ENCODE measurements at places on chromosomes 5 and 9. TPM values are rescaled to one million over a fixed set of nuclear protein-coding genes. Genes with fewer than 3 reads are reported as not detected.

DNA sequence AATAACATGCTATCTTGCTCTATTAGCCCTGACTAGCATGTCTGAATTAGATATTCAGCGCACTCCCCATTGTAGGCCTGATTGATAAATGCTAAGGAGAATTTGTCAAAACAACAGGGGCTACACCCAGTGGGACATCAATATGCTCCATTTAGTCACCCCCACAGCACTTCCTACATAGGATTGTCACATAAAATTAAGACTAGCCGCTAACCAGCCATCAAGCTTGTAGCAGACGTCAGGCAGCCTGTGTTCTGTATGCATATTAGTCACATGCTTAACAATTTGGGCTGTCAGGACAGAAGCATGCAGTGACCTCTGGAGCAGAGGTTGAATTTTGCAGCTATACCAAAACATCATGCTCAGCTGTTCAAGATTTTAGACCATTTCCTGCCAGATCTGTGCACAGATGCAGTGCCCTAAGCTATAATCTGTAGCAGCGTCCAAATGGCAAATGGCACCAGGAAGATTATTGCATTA, 197.4 kb upstream of the ISL1 start:
- H3K27ac ChIP-seq: no peak overlapping the region
- no peaks in the 10 kb centered on the region for H3K27me3 ChIP-seq
- H3K4me3 ChIP-seq: no peak overlapping the region
- no peaks in the 10 kb centered on the region for H3K36me3 ChIP-seq
- H3K4me1 ChIP-seq: no peaks in the 10 kb centered on the region
- DNase-seq: no peak

The ASPN gene
- not detected for total RNA-seq

DNA sequence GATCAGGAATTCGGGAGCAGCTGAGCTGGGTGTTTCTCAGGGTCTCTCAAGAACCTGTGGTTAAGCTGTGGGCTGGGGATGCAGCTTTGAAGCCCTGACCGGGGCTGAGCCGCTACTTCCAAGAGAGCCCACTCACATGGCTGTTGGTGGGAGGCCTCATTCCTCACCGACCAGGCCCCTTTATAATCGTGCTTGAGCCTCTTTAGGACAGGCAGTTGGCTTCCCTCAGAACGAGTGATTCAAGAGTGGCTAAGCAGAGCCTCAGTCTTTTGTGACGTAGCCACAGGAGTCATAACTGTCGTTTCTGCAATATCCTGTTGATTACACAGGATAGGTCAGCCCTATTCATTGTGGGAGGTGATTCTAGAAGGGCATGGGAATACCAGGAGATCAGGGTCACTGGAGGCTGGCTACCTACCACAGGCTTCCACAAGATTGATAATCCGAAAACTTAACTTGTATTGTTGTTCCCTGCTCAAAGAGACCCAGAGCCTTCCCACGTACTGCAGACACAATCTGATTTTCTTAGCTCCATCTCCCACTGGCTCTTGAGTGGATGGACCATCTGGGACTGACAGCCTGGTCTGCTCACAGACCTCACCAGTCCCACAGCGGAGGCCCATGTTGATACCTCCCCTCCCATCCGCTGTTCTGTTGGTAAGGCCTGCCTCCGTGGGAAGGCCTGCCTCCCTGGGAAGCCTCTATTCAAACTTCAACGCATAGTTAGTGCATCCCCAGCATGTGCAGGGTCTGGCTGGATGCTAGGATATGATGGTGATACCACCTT, 3.0 kb upstream of the ERGIC1 start:
- no peaks in the 10 kb centered on the region for H3K27me3 ChIP-seq
- no peak overlapping the region for H3K4me3 ChIP-seq
- no peak overlapping the region for H3K27ac ChIP-seq
- peaks cover 11% of the 10 kb centered on the region for H3K4me1 ChIP-seq
- no peak for DNase-seq

DNA sequence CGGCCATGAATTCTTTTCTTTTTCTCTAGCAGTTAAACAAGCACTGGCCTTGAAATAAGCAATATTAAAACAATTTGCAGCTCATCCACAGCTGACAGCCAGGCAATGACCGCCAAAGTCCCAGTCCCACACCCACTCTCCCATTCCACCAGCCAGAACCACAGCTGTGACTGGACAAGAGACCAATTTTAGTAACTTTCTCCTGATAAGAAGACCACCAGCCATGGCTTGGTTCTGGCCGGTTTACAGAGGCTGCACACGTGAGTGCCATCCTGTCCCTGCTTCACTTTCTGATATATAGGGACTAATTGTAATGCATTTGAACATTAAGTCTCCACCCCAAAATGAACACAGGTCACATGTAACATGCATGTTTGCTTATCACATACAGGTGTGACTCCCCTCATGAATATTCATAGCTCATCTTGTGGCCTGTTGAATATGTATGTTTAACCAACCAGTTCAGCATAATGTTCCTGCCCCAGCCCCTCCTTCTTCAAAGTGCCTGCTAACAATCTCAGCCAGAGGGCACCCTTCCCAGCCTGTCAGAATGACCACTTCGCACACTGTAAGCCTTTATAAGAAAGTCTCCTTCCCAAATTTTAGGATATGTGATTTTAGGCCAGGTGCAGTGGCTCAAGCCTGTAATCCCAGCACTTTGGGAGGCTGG, 23.9 kb upstream of the FANCC start:
- no peaks in the 10 kb centered on the region for H3K27me3 ChIP-seq
- H3K36me3 ChIP-seq: no peaks in the 10 kb centered on the region
- no peak overlapping the region for H3K4me3 ChIP-seq
- no peaks in the 10 kb centered on the region for H3K4me1 ChIP-seq

GRCh38 chr5:150114102-150114641, 27.8 kb upstream of the CSF1R start:
- DNase-seq: no peak
- no peaks in the 10 kb centered on the region for H3K36me3 ChIP-seq
- H3K4me1 ChIP-seq: no peaks in the 10 kb centered on the region
- no peak overlapping the region for H3K27ac ChIP-seq
- no peaks in the 10 kb centered on the region for H3K27me3 ChIP-seq

The DYNC2I2 gene
- 3.8 TPM for total RNA-seq

- peaks cover 4% of the 10 kb centered on the region for H3K4me1 ChIP-seq
- no peaks in the 10 kb centered on the region for H3K36me3 ChIP-seq
- no peaks in the 10 kb centered on the region for H3K27me3 ChIP-seq
- H3K27ac ChIP-seq: no peak overlapping the region
- no peak for DNase-seq
Measured at GRCh38 chr9:94613003-94613402, 19.4 kb upstream of the FBP2 start.

GRCh38 chr5:109668668-109669422, 20.9 kb upstream of the MAN2A1 start:
- H3K4me1 ChIP-seq: no peaks in the 10 kb centered on the region
- H3K4me3 ChIP-seq: no peak overlapping the region
- no peaks in the 10 kb centered on the region for H3K36me3 ChIP-seq
- H3K27me3 ChIP-seq: no peaks in the 10 kb centered on the region

The SH3PXD2B gene
- total RNA-seq: 0.15 TPM

DNA sequence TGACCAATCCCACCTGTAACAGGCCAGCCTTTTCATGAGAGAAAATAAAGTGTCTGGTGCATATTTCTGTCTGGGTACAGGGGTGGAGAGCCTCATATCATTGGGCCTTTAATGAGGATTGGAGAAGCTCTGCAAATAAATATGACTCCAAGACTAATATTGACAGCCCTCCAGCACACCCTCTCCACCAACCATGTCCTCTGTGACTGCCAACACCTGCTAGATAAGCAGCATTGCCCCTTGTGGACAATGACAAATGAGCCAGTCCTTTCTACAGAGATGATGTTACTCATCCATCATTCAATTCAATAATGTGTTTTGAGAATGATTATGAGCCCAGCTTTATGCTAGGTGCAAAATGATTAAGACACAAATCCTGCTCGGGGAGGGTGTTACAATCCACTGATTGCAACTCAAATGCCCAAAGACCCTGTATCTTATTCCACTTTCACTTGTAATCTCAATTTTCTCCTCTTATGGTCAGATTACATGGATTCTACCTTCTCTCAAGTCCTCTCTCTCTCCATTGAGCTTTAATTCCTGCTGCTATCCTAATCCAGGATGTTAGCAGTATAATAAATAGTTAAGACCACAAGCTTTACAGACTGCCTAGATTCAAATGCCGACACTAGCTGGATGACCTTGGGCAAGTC, 2.1 kb upstream of the GFRA3 start:
- H3K36me3 ChIP-seq: no peaks in the 10 kb centered on the region
- DNase-seq: no peak
- H3K4me1 ChIP-seq: no peaks in the 10 kb centered on the region
- H3K27ac ChIP-seq: no peak overlapping the region

GRCh38 chr5:5436203-5436760, 13.8 kb downstream of the ICE1 start:
- no peaks in the 10 kb centered on the region for H3K4me1 ChIP-seq
- H3K27ac ChIP-seq: no peak overlapping the region
- peaks cover 10% of the 10 kb centered on the region for H3K36me3 ChIP-seq
- H3K27me3 ChIP-seq: no peaks in the 10 kb centered on the region
- DNase-seq: no peak

DNA sequence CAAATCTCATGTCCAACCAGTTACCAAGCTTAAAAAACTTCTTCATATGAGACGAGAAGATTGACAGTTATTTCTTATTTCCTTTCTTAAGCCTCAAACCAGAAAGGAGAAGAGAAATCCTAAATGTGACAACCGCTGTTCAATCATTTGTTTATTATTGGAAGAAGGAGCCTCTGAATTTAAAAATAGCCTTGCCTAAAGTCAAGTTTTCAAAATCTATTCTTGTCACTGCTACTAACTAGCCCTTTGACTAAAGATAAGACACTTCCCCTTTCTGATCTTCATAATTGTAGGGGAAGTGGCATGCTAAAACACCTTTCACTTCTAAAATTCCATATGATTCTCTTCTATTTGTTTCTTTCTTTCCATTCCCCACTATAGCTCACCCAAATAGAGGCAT, 106.2 kb upstream of the EMB start:
- no peak overlapping the region for H3K4me3 ChIP-seq
- DNase-seq: no peak
- H3K27me3 ChIP-seq: no peaks in the 10 kb centered on the region
- H3K27ac ChIP-seq: no peak overlapping the region
- no peaks in the 10 kb centered on the region for H3K36me3 ChIP-seq
- no peaks in the 10 kb centered on the region for H3K4me1 ChIP-seq

The PCDHA4 gene
- not detected for total RNA-seq

GRCh38 chr5:53032188-53032587, 43.0 kb downstream of the ITGA2 start:
- peak overlapping the region; percentile 44 for H3K27ac ChIP-seq
- H3K36me3 ChIP-seq: no peaks in the 10 kb centered on the region
- H3K4me3 ChIP-seq: no peak overlapping the region
- no peak for DNase-seq
- H3K4me1 ChIP-seq: peaks cover 18% of the 10 kb centered on the region

The STK32A gene
- not detected for total RNA-seq

DNA sequence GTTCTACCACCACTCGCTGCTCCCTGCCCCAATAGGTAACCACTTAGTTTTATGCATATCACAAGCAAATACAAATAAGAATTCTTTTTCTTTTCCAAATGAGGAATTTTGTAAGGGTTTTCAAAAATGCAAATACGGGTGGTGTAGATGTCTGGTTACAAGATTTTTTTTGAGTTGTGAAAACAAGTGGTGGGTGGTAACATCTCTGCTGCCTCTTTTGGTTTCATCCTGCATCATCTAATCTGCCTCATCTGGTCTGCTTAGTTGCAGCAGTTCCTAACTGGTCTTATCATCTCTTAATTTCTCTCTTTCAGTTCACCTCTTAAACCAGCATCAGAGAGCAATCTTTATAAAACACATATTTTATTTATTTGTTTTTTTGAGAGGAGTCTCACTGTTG, 5.3 kb downstream of the NFX1 start:
- DNase-seq: no peak
- H3K4me3 ChIP-seq: no peak overlapping the region
- H3K27me3 ChIP-seq: no peaks in the 10 kb centered on the region

- H3K4me3 ChIP-seq: no peak overlapping the region
- H3K27ac ChIP-seq: no peak overlapping the region
- DNase-seq: no peak
- H3K27me3 ChIP-seq: no peaks in the 10 kb centered on the region
Measured at GRCh38 chr9:124514874-124515273, 7.7 kb upstream of the NR5A1 start.

Data from naive thymus-derived CD4-positive, alpha-beta T cell (primary cell).